ENCODE measurements at places on chromosomes 2 and 18.

DNA sequence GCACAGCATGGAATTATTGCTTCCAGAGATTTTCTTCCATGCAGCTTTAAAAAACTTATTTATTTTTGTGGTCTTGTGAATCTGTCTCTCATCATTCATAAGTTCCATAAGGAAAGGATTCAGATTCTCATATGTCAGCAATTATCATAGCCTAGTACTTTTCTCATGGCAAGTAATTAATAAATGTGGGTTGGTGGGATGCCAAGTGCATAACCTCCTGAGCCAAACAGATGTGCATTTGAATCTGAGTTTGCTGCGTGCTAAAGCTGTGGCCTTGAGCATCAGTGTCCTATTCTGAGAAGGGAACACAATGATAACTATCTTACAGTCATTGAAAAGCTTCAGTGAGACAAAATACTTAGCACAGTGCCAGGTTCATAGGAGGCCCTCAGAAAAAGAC is 331.9 kb downstream of the PDE11A start:
- no peak for DNase-seq

GRCh38 chr2:44237221-44237620 is 38.1 kb upstream of the SLC3A1 start:
- no peak for DNase-seq

DNA sequence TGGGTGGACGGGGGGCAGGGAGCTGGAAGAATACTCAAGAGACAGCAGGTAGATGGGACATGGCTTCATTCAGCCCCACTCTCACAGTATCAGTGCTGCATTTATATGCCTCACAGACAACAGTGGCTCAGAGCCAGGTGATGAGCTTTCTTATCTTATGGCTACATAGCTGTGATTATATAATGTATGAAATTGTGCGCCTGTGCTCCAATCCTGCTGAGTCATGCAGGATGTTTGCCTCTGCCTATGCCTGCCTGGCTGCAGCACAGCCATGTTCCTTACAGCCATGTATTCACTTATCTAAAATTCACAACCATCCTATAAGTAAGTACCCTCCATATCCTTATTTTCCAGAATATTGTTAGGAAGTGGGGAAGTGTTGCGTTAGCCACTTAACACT is 37.7 kb upstream of the RNF103 start:
- DNase-seq, result no peak

DNA sequence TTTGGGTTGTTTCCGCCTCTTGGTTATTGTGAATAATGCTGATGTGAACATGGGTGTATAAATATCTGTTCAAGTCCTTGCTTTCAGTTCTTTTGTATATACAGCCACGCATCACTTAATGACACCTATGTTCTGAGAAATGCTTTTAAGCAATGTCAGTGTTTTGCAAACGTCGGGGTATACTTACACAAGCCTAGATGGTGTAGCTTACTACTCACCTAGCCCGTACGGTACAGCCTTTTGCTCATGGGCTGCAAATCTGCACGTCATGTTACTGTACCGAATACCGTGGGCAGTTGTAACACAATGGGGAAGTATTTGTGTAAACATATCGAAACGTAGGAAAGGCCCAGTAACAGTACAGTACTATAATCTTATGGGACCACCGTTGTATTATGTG is 12.4 kb downstream of the RALB start:
- DNase-seq, result no peak

- no peak for DNase-seq
Observed at GRCh38 chr2:238638100-238638981, 209.5 kb upstream of the TWIST2 start.
